ENCODE measurements at places on chromosomes 5 and 9.

- DNase-seq = no peak
Measured at GRCh38 chr9:34119713-34120112, 6.8 kb downstream of the DCAF12 start.

GRCh38 chr9:33167972-33168461 lies 881 bp upstream of the B4GALT1 start:
- DNase-seq = no peak

GRCh38 chr5:146962801-146963355 lies 84.3 kb upstream of the PPP2R2B start:
- no peak for DNase-seq

- DNase-seq = no peak
Measured at GRCh38 chr9:110502842-110503241, 76.7 kb downstream of the SVEP1 start.

- no peak for DNase-seq
Measured at GRCh38 chr5:164680216-164680615, 1174.8 kb downstream of the MAT2B start.

DNA sequence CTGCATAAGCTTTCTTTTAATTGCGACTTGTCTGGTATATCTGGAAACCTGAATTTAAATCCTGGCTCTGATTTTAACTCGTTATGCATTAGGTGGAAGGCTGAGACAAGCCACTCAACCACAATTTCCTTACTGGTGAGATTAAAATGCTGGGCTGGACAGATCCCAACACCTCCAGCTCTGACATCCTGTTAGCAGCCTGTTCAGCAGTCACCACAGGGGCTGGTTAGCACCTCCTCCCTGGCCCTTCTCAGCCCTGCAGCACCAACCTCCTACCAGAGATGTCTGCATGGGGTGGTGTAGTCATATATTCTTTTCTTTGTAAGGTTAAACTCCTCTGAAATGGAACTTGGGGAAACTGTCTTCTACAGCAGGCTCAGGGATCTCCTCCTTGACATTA lies 156.5 kb upstream of the NFIL3 start:
- DNase-seq = peak; percentile 1

- DNase-seq = no peak
Measured at GRCh38 chr5:123543438-123543837, 31.5 kb downstream of the CSNK1G3 start.

DNA sequence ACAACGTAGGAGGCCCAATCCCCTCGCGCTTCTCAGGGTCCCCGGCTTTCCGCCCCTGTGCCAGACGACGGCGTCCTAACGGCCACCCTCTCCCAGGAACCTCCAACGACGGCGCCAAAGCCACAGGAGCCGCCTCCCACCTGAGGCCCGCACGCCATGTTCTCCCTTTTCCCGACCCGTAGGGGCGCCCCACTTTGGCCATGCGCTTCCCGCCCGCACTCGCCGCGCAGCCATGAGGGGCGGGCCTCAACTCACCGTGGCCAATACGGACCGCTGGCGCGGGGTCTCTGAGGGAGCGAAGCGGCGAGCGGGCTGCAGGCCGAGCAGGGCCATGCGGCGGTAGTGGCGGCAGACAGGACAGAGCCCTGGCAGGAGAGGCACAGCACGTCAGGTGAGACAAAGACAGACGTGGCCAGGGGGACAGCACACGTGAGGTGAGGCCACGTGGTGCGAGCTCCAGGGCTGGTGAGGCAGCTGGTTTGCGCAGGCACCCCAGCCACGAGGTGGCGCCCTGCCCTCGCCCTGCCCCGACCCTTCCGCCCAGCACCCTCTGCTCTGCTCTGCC lies 1005.5 kb upstream of the PTPRD start:
- no peak for DNase-seq

- no peak for DNase-seq
Measured at GRCh38 chr5:42665857-42666256, 90.8 kb upstream of the CCDC152 start.

DNA sequence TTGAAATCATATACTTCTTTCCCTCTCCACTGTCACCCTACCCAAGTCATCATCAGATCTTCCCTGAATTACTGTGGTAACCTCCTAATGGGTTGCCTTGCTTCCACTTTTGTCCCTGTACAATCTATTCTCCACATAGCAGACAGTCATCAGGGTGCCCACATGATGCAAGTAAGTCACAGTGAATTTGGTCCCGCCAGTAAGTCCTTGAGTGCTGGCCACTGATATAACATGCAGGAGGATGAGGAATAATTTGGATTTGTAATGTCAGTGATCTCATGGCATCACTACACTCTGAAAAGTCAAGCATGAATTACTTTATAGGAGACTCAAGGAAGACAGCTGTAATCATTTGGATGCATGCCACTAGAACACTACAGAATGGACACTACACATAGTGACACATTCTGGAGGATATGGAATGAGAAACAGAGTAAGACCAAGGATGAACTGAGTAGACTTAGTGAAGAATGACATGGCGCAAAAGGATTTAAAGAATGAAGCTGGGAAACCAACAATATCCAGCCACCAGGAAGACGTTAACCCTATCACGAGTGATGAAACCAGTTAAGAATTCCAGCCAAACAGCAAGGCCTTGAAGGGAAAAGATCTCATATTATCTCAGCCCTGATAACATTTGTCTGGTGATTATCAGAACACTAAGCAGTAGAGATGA lies 28.6 kb downstream of the MARCHF3 start:
- DNase-seq = no peak

DNA sequence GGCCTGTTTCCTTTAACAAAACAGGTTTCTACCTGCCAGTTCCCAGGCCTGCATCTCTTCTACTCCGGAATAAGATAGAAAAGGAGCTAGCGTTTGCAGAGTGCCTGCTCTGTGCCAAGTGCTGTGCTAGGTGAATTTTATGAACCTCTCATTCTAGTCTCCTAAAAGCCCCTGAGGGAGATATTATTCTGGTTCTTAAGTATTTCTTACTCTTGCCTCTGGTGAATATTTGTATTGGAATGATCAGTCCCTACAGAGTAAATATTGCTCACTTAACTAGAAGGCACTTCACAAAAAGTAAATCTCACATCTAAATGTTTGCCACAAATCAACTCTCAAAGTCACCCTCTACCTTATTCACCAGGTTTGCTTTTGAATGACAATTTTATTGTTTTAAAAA lies 227.1 kb downstream of the AUH start:
- no peak for DNase-seq

DNA sequence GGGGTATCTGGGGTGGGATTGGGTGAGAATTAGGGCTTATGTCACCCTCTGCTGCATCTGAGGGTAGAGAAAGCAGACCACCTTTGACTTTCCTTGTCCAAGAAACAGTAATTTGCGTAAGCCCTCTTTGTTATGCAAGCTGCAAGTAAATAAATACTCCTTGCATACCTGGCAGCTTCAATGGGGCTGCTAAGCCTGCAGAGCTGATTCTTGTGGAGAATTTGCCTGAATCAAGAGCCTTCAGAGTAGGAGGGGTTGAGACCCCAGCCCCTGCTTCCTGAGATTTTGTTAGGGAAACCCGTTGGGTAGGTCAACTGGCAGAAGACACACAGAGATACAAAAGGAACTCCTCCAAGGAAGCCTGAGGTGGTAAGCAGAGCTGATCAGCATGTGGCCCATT lies 515.1 kb downstream of the DMAC1 start:
- no peak for DNase-seq

DNA sequence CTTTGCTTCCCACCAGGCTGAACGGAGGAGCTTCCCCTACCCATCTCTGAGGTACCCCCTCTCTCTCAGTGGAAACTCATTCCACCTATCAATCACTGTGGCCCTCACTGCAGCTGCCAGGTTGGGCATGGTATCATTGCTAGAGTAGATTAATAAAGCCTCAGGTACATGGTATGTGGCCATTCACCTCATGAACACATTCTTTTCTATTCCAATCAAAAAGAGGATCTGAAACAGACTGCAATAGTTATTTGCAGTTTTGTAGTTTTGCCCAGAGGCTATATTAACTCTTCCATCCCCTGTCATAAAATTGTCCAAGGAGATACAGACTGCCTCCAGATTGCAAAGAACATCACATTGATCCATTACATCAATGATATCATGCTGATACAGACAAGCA lies 85.8 kb upstream of the MVB12B start:
- no peak for DNase-seq

DNA sequence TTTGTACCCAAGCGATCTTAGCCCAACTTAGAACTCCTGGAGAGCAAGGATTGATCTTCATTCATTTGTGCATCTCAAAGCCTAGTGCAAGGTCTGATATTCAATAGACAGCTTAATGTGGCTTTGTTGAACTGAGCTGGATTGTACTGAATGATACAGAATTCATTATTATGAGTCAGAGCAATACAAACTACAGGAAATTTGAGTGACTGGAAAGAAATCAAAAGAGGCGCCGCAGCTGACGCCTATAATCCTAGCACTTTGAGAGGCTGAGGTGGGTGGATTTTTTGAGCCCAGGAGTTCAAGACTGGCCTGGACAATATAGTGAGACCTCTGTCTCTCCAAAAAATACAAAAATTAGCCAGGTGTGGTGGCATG lies 58.6 kb downstream of the ENC1 start:
- no peak for DNase-seq

DNA sequence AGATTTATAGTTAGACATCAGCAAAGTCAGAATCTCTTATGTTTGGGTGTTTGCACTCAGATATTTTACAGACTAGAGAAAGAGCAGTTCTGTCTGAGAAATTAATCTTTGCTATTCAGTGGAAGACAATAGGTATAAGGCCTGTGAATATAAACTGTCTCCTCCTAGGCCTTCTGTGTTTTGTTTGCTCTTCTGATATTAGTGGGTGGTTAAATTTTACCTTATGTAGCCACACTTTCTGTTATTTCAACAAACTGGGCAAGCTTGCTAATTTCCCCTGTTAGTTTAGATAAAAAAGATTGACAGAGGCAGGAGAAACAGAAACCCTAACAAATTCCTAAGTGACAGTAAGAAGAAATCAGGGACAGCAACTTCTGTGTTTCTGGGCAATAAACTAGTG lies 141.6 kb downstream of the ARHGAP26 start:
- DNase-seq = no peak

- DNase-seq = peak; percentile 66
Measured at GRCh38 chr5:177444106-177445051, 2.2 kb upstream of the PRR7 start.

- DNase-seq = no peak
Measured at GRCh38 chr5:132754947-132755346, 7.7 kb downstream of the CCNI2 start.

DNA sequence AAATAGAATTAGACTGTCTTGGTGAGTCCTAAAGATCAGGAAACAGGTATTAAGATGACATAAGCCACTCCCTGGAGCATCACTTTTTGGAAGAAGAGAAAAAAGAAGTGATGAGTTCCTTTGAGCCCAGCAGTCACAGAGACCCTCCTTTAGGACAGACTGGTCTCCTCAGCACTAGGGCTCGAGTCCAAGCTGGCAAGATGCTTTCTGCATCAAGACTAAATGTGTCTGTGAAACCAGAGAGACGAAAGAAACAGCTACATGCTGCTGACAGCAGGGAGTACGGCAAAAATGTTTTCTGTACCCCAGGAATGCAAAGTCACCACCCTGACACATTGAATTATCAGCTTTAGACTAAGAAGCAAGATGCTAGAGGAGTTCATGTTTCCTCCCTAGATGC lies 184.5 kb downstream of the CRB2 start:
- DNase-seq = no peak

GRCh38 chr5:109757490-109757889 lies 67.8 kb downstream of the MAN2A1 start:
- no peak for DNase-seq

DNA sequence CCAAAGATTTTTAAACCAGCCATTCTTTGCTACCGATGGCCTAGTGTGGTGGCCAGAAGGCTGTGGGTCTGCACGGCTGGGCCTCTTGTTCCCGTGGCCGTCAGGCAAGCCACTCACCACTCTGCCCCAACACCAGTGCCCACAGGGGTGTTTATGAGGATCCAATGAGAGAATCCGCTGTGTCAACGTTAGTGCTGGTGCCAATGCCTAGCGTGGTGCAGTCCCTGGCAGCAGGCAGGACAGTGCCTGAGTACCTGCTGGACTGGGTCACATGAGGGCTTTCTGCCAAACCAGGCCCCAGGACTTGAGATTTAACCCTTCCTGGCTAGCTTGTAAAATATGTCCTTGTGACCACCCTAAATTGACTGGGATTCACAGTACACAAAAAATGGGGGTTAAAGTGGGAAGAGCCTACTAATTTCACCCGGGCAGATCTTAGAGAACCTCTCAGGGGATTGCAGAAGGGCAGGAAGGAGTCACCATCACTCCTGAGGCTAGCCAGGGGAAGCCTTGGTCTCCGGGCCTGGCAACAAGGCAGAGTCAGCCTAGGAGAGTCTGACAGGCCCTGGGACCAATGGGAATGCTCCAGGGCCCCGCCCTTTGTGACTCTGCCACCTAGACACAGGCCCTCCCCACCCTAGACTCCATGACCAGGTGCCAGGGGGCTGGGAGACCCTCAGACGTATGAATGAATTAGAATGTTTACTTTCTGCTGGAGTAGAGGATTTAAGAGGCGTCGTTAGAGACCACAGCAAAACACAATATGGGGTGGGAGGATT lies 63.2 kb upstream of the FSTL4 start:
- DNase-seq = no peak

DNA sequence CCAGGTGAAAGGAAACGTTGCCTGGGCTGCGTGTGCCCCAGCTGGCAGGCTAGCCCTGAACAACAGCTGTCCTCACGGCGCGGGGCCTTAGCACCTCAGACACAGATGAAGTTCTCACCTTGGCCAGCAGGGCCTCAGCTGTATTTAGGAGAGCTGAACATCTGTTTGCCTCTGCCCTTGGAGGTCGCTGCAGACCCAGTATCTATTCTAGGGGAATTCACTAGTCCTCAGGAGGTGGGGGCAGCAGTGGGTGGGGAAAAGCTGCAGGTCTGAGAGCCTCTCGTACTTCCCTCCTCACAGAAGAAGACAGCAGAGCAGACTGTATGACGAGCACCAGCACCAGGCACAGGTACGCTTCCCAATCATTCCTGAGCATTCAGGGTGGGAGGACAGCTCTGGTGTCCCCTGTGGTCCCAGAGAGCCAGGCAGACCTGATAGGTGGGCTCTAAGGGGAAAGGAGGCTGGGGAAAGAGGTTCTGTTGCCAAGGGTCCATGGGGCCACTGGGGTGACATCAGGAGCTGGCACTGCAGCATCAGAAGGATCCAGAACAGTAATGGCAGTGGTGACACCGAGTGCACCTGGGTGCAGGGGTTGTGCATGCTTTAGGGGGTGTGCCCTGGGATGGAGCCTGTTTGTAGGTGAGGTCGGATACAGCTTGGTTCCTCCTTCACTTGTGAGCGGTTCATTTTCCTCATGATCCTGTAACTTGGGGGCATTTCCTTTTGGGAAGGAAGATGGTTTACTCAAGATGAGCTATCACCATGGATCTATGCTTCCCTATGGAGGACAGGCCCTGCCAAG lies 13.8 kb downstream of the CD74 start:
- peak; percentile 61 for DNase-seq

- DNase-seq = no peak
Measured at GRCh38 chr5:146007270-146007669, 70.9 kb downstream of the SH3RF2 start.

- no peak for DNase-seq
Measured at GRCh38 chr9:90767523-90768100, 34.0 kb upstream of the SYK start.

GRCh38 chr5:139796061-139796806 lies 626 bp downstream of the PSD2 start:
- no peak for DNase-seq

- no peak for DNase-seq
Measured at GRCh38 chr9:129720865-129721545, 31.8 kb downstream of the PTGES start.

GRCh38 chr9:89664896-89665329 lies 60.1 kb downstream of the GADD45G start:
- no peak for DNase-seq

GRCh38 chr5:53943938-53944337 lies 366.4 kb downstream of the ARL15 start:
- no peak for DNase-seq

GRCh38 chr9:38125889-38126288 lies 56.9 kb upstream of the SHB start:
- no peak for DNase-seq
